ENCODE measurements at places on chromosomes 7 and 10.
A peak's percentile ranks its signal among the peaks of the same experiment; 100 is the strongest.

DNA sequence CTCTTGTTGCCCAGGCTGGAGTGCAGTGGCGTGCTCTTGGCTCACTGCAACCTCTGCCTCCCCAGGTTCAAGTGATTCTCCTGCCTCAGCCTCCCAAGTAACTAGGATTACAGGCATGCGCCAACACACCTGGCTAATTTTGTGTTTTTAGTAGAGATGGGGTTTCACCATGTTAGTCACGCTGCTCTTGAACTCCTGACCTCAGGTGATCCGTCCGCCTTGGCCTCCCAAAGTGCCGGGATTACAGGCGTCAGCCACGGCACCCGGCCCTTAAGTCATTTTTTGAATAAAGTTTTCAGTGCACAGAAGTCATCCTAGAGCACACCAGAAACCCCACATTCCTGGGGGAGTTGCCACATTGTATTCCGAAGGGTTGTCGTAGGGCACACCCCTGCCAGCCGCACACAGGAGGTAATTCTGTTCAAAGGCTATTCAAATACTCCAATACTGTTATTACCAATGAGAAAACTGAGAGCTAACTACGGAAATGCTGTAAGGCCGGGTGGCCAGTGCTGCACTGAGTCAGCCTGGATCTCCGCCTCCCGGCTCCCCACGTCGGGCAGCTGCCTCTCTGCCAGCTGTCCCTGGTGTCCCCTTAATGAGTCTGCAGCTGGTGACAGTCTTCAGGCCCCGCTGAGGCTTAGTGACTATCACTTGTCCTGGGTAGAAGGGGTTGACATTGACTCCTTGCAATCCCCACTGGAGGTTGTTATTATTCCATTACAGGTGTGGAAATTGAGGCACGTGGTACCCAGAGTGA is 8.6 kb upstream of the RFC2 start:
- no peak for DNase-seq

DNA sequence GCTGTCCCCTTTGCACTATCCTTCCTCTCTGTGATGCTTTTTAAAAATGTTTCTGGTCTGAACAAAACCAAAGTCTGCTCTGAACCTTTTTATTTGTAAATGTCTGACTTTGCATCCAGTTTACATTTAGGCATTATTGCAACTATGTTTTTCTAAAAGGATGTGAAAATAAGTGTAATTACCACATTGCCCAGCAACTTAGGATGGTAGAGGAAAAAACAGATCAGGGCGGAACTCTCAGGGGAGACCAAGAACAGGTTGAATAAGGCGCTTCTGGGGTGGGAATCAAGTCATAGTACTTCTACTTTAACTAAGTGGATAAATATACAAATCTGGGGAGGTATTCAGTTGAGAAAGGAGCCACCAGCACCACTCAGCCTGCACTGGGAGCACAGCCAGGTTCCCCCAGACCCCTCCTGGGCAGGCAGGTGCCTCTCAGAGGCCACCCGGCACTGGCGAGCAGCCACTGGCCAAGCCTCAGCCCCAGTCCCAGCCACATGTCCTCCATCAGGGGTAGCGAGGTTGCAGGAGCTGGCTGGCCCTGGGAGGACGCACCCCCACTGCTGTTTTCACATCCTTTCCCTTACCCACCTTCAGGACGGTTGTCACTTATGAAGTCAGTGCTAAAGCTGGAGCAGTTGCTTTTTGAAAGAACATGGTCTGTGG is 11.4 kb upstream of the CSGALNACT2 start:
- no peak for DNase-seq

DNA sequence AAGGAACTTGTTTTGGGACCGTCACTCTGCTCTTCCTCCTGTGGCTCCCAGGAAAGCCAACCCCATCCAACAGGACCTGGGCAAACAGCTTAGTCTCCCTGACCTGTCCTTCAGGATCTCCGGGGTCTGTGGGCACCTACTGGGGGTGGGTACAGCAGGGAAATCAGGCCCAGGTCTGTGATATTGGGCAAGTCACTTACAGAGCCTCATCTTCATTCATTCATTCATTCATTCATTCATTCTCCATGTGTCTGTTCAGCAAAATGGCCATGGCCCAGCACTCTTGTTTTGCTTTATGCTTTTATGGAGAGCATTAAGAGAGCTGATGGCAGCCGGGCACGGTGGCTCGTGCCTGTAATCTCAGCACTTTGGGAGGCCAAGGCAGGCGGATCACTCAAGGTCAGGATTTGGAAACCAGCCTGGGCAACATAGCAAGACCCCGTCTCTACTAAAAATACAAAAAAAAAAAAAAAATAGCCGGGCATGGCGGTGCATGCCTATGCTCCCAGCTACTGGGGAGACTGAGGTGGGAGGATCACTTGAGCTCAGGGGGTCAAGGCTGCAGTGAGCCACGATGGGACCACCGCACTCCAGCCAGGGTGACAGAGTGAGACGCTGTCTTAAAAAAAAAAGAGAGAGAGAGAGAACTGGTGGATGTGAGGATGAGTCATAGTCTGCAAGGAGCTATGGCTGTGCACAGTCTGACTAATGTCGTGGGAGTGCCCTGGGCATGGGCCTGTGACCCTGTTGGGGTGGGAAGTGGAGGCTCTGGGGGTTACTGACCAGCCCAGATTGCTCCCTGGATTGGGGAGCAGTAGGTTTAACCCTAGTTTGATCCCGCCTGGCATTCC is 54.3 kb downstream of the CLIP2 start:
- DNase-seq: peak; percentile 84

GRCh38 chr10:52662256-52662655 is 110.3 kb downstream of the MBL2 start:
- no peak for DNase-seq

- DNase-seq: peak; percentile 16
Measured at GRCh38 chr10:92761571-92761970, 71.8 kb downstream of the HHEX start.

- DNase-seq: no peak
Measured at GRCh38 chr10:60488111-60488669, 98.5 kb upstream of the ANK3 start.

DNA sequence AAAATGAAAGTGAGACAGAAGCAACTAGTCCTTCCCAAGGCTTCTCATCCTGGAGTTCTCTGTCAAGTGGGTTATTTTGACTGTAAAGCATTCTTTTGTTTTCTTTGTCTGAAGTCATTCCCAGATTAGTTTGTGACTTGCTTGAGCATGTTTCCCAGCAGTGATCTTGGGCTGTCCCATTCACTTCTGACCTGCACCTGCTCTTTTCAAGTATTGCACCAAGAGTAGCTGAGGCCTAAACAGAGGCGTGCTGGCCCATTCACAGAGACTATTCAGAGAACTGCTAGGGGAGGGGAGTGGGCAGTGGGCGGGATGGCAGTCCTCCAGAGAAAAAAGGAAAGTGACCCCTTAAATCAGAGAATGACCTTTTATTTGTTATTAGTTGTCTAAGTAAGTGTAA is 61.3 kb downstream of the CACNA2D1 start:
- DNase-seq: no peak

- DNase-seq: no peak
Measured at GRCh38 chr10:31081937-31082840, 50.5 kb upstream of the ZNF438 start.

DNA sequence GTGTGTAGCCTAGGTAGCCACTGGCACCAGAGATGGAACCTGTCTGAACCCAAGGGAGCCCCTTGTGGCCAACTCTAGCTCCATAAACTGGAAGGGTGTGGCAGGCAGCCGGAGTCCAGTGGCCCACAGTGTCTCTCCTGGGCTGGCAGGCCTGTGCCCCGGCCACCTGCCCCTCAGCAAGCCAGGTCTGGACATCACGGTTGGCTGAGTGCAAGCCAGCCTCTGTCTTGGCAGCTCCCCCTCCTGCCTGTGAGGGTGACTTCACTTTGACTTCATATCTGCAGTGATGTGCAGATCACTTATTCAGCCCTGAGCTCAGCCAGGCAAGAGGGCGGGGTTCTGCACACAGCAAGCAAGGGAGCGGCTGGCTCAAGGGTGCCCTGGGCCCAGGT is 1.3 kb upstream of the RET start:
- DNase-seq: no peak

- peak; percentile 34 for DNase-seq
Measured at GRCh38 chr7:129690701-129691100, 79.2 kb downstream of the NRF1 start.

GRCh38 chr10:89248990-89249389 is 2.6 kb downstream of the LIPA start:
- no peak for DNase-seq

DNA sequence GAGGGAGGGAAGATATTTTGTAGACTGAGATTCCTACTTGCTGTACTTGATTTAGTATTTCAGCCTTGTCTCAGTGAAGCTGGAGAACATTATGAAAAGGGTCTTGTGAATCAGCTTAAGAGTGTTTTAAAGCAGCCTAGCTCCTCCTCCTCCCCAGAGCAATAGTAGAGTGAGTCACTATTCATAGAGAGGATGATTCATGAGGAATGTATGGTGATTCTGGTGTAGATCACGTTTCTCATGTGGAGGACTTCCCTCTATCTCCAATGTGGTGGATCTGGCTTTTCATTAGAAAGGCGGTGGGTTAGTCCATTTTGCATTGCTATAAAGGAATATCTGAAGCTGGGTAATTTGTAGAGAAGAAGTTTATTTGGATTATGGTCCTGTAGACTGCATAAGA is 340.1 kb upstream of the CHRM2 start:
- peak; percentile 90 for DNase-seq

DNA sequence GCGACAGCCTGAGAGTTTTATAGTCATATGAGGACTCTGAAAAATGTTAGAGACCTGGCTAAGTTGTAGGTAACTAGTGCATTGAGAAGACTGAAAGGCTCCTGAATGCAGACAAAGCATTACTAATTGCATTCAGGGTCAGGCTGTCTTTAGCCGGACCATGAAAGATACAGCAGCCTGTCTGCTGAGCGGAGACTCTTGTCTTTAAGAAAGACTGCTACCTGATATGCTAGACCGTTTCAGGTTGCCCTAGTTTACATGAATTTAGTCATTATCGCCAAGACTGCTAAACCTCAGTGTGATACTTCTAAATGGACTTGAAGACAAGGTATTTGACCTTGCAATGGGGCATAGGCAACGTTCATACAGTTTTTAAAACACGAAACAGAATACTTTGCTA is 81.2 kb downstream of the BMPR1A start:
- DNase-seq: no peak

GRCh38 chr7:96174812-96175211 is 147.1 kb downstream of the SLC25A13 start:
- DNase-seq: no peak

DNA sequence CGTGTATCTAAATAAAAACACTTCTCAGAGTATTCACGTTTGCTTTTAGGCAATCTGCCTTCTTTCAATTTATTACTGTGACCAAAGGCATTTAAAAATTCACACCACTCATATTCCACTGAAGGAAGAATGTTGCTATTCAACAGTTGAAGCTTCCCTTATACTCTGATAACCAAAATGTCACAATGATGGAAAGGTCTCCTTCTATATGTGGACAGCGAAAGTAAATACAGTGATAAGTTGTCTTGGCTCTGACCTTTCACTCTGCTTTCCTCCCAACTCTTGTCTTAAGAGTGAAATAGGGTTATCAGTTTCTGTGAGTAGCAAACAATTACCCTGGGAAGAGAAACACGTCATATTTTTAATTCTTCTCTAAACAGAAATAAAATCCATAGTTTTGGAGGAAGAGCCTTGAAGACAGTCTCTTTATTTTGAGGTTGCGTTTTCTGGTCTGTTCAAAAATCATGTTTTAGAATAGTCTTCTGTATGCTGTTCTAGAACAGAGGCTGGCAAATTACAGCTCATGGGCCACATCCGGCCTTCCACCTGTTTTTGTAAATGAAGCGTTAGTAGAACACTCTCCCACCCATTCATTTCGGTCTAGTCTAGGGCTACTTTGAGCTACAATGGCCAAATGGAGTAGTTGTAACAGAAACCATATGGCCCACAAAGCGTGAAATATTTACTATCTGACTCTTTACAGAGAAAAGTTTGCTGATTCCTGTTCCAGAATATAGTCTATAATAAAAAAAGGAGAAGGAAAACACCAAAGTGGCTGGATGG is 41.3 kb downstream of the ETV1 start:
- DNase-seq: no peak

DNA sequence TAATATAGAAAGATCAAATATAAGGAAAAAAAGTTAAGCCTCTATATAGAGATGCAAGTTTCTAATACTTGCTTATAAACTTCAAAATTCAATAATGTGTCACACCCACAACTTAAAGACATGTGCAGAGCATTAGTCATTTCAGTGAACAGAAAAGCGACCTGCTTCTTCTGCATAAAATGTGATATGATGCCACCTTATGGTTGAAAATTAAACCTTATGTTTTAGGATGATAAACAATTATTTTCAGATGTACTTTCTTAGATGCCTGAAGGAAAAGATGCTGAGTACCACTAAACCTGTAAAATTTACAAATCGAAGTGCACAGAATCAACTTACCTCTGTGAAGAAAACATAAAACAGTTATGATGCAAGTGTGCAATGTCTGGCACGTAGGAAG is 96.0 kb downstream of the MTERF1 start:
- DNase-seq: peak; percentile 46

DNA sequence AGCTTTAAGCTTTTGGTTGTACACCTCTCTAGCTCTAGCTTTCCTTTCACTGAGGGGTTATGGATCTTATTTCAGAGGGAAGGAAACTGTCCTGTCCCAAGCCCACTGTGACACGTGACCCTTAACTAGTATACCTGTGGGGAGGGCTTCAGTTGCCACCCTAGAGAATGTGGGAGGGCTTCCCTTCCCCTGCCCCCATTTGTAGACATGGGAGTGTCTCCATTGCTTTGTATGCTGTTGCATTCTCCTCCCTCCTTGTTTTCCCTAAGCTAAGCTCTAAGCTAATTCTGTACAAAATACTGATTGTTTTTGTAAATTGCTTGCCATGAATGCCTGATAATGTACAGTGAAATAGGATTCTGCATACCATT is 11.2 kb downstream of the LUC7L2 start:
- DNase-seq: no peak

DNA sequence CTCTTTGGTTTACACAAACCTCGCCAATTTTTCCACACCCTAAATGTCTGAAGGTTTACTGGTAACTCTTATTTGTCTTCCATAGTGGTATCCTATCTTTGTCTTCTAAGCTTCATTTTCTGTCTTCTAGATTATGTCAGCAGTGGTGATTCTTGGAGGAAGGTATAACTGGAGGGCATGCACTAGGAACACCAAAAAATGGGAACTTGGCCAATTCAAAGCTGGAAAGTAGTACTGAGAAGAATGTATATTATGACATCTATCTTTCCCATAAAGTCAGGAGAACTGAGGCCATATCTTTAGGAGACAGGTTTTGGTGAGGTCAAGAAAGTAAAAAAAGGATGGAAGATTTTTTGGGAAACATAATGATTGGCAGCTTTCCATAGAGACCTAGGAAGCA is 113.3 kb downstream of the CPEB3 start:
- DNase-seq: peak; percentile 11

GRCh38 chr7:15457990-15458955 is 103.5 kb downstream of the AGMO start:
- DNase-seq: peak; percentile 21

DNA sequence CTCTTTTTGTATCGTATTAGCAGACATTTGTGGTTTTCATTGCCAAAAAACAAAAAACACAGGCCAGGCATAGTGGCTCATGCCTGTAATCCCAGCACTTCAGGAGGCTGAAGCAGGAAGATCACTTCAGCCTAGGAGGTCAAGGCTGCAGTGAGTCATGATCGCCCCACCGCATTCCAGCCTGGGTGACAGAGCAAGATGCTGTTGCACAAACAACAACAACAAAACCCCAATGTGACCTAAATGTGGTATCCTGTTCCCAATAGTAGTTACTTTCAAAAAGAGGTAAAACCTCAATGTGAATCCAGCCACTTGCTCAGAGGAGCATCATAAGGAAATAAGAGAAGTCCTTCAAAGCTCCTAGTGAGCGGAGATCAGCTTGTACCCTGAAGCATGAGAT is 45.8 kb upstream of the SKAP2 start:
- DNase-seq: peak; percentile 90
